OCI-LY7 (cell line): ENCODE measurements at places on chromosomes 7 and 10.

DNA sequence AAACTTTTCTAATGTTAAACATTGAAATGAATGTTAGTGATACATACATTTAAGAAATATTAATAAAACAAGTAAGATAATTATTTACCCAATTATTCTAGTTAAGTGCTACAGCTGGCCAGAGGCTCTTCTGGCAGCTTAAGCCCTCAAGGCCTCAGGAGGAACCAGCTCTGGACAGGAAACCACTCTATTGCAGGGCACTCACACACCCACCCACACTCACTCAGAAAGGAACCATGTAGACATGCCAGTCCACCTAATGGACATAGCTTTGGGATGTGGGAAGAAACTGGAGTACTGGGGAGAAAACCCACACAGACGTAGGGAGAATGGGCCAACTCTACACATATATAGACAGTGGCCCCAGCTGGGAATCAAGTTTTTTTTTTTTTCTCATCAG, 28.2 kb downstream of the UMAD1 start:
- DNase-seq: no peak

DNA sequence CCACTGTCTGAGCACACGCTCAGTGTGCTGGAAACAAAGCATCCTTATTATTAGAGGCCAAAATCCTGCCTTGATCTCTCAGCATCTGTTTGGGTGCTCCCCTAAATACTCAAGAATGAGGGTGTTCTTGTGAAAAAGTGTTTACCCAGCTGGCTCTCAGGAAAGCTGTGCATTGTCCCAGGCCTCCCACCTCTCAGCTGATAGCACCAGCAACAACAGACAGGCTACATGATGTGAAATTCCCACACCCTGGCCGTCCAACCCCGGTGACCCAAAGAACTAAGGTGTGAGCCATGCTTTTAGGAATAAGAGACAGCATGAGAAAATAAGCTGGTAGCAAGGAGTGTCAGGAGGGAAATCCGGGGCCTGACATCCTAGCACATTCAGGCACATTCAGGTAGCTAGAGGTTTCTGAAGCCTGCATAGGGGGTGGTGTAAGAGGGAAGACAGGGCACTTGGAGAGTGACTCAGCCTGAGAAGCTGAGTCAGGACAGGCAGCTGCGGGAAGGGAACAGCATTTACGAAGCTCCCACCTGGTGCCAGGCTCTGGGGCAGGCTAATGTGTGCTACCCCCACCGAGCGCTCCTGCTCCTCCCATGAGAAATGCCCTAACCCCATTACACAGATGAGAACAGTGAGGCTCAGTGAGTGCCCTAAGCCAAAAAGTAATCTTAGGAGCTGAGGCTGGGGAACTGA, 205.6 kb downstream of the GRID1 start:
- DNase-seq: no peak

DNA sequence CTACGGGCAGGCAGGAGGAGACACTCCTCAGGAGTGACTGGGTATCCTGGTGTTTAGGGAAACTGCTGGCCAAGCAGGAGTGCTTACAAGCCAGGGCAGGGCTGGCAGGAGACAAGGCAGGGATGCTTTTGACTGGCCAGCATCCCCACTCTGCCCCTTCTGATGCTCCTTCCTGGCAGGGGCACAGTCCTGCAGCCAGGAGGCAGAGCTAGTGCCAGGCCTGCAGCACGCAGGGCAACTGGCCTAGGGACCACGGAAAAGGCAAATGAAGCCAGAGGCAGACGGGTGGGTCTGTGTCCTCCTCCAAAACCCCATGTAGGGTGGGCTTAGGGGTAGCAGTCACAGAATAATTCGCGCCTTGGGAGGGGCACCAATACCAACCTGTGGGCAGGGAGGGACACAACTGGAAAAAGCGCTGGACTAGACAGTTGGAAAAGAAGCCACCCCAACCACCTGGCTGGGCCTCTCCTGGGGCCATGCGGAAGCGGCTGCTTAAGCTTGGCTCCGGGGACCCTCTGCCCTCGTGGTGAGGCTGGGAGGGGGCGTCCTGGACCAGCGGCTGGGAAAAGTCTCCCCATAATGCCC, 4.8 kb downstream of the IMPDH1 start:
- DNase-seq: peak; percentile 37

- peak; percentile 86 for DNase-seq
Measured at GRCh38 chr10:6014241-6014761, 37.0 kb upstream of the IL15RA start.

- DNase-seq: no peak
Measured at GRCh38 chr10:43061760-43062159, 15.1 kb upstream of the RET start.

- no peak for DNase-seq
Measured at GRCh38 chr10:124691421-124692099, 52.6 kb downstream of the FAM53B start.

DNA sequence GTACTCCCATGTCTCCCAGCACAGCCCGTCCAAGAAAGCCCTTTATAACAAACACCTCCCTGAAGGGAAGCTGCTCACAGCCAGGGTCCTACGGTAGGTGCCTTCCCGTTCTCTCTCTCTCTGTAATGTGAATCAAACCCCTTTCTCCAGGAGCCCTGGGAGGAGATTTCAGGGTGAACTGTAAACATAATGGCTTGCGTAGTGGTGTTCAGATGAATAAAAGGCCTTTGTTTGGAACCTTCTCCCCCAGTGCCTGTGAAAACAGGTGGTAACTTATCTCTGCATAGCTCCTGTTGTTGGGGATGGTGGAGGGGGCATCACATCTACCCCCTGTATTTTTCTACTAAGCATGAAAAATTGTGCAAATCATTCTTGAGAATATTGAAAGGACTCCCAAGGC, 12.4 kb downstream of the CALHM2 start:
- DNase-seq: no peak

DNA sequence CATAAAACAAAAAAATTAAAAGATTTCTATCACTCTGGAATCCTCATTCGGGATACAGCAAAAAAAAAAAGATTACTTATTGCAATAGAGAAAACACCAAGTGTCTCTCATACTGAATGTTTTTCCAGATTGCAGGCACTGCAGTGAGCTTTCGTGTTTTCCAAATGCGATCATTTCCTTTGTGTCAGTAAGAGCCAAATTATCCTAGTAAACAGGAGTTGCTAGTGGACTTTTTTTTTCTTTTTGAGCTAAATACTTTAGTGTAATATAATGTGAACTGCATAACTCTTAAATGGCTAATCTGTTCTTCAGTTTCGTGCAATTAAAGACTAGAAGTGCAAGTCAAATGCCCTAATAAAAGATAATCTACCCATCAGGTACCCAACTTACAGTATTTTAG, 44.4 kb upstream of the TOMM7 start:
- no peak for DNase-seq

GRCh38 chr10:29356931-29357330, 68.1 kb downstream of the LYZL1 start:
- no peak for DNase-seq

DNA sequence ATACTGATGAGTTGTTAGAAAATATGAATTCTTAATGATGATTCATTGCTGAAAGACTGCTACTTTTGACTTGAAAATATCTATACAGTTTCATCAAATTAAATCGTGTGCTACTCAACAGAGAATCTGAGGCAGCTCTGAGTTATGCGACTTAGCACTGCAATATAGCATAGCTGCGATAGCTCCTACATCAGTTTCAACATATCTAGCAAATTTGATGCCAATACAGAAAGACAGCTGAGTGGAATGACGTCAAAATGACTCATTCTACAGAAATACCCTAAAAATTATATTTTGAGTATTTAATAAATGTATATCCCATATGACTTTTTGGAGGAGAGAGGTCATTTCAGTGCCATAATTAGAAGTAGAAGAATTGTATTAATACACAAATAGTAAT, 1.1 kb upstream of the TARP start:
- DNase-seq: no peak

DNA sequence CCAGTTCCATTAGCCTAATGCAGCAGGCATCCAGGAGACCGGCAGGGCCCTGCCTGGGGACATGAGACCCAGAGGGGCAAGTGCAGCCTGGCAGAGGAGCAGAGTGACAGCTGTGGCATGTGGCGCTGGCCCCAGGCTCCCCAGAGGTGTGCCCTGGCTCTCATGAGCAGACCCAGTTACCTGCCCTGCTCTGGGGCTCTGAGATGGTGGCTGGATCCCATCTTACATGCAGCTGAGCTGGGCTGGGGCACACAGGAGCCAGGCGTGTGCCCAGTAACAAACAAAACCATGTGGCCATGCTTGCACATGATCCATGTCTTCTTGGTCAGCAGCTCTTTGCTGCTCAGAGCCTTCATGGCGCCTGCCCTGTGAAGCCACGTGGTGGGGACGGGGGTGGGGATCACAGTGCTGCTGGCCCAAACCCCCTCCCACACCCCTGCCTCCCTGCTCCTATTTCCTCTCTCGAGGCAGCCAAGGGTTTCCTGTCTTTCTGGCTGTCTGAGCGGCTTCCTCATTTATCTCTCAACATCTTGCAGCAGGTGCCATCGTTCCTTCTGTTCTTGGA, 40.3 kb upstream of the GTF2I start:
- peak; percentile 70 for DNase-seq

- no peak for DNase-seq
Measured at GRCh38 chr7:17557251-17557671, 258.8 kb downstream of the AHR start.

GRCh38 chr10:29501692-29502091, 133.1 kb downstream of the SVIL start:
- no peak for DNase-seq

DNA sequence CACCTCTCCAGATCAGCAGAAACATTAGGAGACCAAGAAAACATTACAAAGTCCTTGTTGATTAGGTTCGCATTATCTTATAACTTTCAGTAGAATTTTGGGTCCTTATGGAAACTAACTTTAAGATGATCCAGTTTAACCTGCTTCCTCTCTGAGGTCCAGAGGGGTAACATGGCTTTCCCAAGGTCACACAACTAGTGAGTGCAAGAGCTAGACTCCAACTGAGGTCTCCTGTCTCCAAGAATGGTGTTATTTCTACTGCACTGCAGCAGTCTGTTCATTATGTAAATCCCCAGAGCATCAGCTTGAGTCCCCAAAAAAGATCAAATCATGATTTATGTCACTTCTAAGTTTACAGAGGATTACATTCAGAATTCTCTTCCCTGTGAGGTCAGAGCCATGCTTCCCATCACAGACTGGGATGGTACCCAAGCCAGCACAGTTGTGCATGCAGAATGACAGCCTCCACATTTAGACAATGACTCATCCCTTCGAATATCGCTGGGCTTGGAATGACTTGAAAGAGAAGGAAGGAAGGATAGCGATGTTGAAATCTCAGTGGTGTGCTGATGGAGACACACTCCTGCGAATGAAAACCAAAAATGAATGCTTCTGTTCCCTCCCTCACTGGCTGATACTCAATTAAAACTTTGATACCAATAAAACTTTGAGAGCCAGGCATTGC, 163.1 kb upstream of the PLXNA4 start:
- DNase-seq: no peak

GRCh38 chr7:158512869-158513268, 74.8 kb downstream of the PTPRN2 start:
- DNase-seq: no peak
